GM04503 (cell line): ENCODE measurements at places on chromosomes 3 and 15.

- peak; percentile 61 for DNase-seq
These were observed 7.5 kb downstream of the ADPRH start for GRCh38 chr3:119586733-119587172.

DNA sequence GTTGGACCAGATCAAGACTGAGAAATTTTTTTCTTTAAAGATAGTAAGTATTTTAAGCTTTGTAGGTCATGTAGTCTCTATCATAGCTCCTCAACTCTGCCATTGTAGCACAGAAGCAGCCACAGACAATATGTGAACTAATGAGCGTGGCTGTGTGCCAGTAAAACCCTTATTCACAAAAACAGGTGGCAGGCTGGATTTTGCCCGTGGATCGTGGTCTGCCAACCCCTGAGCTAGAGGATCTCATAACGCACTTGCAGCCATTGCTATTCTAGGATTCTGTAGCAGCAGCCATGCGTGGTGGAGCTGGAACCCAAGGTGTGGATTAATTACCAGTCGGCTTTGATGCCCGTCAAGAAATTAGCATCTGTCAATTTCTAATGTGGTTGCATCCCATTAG lies 68.7 kb upstream of the PLXNA1 start:
- DNase-seq = no peak

- no peak for DNase-seq
These were observed 45.8 kb downstream of the MYO1E start for GRCh38 chr15:59326856-59327255.

GRCh38 chr3:196320137-196320536 lies 2.1 kb upstream of the DYNLT2B start:
- no peak for DNase-seq

GRCh38 chr3:103617961-103618360 lies 1183.1 kb downstream of the ZPLD1 start:
- DNase-seq = no peak

GRCh38 chr3:182389071-182389815 lies 404.1 kb upstream of the ATP11B start:
- DNase-seq = no peak

DNA sequence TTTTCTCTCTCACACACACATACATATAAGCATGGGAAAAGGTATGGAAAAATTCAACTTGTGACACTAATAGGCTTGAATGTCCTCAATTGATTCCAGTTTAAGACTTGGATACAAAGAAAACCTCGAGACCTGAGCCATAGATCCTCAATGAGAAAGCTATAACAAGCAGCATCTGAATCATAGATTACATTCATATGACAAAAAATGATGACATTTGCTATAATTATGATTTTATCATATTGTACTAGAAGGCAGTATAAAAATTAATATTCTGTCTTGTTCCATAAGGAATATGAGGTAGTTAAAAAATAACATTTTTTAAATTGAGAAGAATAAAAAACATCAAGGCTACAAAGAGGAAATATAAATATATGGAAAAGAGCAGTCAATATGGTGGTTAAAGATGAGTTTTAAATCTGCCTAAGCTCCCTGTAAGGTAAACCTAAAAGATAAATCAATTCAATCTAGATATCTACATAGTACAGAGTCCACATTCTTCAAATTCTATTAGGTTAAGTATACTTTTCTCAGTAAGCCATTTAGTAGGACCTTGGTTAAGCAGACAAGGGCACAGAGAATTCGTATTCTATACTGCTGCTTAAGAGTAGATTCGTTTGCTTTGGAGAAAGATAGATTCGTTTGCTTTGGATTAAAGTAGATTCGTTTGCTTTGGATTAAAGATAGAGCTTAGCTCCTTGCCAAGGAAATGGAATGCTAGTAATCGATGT lies 175.7 kb downstream of the STAG1 start:
- DNase-seq = no peak
